ENCODE measurements at places on chromosomes 1 and 21. TPM values are rescaled to one million over a fixed set of nuclear protein-coding genes. Genes with fewer than 3 reads are reported as not detected.

FAM72B gene
- 25.6 TPM for total RNA-seq

C8B gene
- not detected for total RNA-seq

SH2D1B gene
- total RNA-seq: not detected

MFAP2 gene
- total RNA-seq: not detected

DNA sequence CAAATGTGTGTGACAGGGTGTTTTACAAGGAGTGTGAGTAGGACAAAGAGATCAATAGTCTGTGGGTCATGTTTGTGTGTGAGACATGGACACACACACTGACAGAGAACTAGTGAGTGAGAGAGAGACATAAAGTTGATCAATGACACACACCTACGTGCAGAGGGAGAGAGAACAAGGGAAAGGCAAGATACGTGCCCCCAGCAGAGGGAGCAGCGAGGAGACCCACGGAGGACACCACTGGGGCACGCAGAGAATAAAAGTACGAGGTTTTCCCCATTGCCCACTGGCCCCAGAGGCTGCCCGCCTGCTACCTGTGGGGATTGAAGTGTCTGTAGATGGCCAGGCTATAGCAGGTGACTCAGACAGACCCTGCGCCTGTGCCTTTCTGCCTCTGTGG is 130.2 kb upstream of the CSF3R start:
- DNase-seq: no peak

DNA sequence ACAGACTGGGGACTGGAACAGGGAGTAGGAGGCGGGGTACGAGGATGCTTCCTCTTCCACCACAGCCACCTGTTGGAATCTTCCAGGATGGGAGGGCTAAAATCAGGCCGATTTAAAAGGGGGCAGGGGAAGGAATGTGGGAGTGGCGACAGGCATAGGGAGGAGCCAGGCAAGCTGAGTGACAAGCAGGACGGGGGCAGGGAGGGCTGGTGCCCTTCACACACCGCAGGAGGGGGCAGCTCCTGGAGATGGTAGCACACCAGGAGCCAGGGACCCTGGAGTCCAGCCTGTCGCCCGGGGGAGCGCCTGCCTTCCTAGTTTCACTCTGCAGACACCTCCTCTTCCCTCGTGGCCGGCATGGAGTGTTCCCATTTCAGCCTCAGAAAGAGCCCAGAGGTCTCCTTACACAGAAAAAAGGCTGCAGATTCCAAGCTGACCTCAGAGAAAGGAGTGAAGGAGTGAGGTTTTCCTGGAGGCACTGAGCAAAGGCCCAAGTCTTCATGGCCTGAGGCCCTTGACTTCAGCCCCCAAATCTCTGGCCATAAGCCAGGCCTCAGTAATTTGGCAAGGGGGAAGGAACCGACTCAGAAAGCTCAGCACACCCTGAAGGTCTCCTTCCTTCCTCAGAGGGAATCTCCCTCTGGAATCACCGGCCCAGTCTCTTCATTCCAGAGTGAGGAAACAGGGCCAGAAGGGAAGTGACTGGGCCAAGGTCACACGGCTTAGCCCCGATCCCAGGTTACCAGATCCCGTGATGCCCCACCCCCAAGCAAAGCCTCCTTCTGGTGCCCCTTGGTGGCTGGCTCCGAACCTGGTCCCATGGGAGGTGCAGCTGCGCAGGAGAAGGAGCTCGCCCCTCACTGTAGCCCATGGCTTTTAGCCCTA is 8.1 kb downstream of the BLACAT1 start:
- DNase-seq: no peak

DNA sequence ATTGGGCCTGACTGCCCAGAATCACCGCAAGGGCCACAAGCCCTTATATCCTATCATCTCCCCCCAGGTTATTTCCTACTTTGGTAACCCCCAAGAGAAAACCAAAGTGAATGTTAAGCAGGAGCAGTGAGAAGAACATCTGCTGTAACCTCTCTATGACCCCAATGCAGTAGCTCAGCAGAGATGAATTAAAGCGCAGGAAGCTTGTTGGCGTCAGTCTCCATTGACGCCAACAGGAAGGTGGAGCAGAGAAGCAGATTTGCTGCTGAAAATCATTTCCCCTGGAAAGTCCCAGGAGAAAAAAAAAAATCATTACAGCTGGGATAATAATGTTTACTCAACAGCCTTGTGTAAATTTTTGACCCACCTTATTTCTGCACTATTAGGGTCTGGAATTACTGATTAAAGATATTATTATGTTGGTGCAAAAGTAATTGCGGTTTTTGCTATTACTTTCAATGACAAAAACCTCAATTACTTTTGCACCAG is 33.2 kb upstream of the FAM163A start:
- no peak for DNase-seq

DNA sequence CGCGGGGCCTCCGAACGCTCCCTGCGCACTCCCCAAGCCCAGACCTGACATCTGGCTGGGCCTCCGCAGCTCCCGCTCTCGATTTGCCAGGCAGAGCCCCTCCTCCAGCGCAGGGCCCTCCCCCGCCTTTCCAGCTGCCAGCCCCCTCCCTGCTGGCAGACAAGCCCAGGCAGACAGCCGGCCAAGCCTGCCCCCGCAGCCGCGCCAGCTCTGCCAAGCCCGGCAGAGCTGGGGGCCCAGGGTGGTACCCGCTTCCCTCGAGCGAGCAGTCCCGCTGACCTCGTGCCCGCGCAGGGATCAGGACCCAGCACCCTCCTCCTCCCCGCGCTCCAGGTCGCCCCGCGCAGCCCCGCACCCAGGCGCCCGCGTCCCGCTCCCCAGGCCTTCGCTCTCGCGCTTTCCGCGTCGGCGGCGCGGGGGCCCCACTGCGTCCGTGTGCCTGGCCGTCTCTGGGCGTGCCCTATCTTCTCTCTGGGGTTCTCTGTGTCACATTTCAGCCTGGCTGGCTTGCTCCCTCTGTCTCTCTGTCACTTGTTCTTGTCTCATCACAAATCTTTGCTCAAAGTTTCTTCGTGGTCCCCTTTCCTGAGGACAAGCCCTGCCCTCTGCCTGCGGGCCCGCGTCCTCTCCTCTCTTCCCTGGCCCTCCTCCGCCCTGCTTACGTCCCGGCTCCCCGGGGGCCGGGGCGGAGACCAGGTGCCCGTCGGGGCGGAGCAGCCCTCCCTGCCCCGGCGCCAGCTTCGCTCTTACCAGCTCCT is 580 bp downstream of the INKA2 start:
- peak; percentile 51 for DNase-seq

DNA sequence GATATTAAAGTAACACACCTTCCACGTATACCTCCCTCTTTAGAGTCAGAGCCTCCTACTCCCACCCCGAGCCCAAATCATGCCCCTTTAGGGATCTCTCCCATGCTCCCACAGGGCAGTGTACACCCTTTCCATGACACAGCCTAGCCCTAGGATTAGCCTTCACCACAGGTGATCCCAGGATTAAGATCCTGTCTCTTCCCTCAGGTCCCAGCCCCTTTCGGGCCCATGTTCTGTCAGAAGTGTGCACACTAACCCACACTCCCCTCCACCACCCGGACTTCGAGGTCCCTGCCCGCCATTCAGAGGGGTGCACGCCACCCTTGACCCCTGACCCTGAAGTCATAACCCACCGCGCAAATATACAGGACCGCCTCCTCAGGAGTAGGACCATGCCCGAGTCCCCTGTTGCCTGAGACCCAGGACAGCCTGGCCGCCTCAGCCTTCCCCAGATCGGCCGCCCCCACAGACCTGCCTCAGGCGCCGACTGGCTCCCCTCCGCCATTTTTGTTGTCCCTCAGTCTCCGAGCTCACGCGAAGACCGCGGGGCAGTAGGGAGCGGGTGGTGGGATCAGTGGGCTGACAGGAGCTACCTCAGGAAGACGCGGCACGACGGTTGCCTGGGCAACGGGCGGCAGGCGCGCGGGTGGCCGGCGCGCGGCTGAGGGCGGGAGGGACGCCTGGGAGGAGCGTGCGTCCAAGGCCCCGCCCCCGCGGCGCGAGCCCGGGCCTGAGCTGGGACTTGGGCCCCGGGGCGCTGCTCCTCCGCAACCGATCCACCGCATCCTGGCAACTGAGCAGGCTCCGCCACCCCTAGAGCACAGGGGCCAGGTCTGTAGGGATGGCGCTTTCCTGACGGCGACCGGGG is at the start of gene AGBL4:
Gene AGBL4, minus strand, starts transcription at position 663 of the 868 bp plus-strand sequence.
- DNase-seq: no peak

DNA sequence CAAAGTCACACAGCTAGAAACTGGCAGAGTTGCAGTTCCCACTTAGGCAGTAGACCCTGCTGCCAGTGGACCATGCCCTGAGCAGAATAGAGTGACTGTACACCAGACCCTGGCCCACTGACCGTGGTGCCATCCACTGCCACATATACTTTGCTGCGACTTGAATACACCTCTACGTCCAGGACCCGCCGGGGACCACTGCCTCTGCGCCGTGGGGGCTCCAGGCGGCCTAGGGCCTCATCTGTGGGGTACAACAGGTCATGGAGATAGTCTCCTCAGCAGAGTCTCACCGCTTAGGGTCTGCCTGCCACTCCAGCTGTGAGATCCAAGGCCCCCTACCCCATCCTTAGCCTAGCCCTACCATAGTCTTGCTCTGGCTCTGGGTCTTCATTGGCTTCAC is 1.6 kb downstream of the POMGNT1 start:
- DNase-seq: no peak

- no peak for DNase-seq
Observed at GRCh38 chr1:207013321-207014085, 19.1 kb downstream of the C1orf116 start.

DNA sequence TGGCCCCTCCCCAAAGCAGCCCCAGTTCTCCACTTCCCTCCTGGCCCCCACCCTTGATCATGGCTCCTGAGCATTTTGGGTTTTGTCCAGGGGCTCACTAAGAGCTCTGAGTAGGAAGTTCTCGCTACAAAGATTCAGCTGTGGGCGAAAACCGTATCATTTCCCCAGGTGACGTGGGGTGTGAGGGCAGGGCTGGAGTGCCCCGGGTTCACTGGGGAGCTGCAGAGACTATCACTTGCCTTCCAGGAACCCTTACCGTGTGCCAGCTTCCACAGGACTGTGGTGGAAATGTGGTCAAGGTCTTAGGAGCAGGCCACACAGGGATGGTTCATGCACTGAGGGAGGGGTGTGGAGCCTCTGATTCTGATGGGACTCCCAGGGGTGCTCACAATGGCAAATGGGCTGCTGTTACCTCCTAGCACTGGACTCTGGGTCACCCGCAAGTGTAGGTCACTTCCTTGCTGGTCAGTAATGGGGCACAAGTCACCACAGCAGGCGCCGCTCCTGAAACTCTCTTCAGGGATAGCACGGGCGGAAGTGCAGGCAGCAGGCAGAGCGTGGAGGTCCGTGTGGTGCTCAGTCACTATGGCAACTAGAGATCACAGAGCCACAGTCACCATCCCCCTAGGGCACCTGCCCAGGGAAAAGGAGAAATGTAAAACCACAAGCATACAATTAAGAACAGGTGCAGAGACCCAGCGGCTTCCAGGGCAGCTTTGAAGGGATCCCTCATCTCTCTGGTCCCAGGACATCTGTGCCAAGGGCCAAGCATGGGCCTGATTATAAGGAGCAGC is 35.4 kb downstream of the RSPH1 start:
- peak; percentile 63 for DNase-seq

DNA sequence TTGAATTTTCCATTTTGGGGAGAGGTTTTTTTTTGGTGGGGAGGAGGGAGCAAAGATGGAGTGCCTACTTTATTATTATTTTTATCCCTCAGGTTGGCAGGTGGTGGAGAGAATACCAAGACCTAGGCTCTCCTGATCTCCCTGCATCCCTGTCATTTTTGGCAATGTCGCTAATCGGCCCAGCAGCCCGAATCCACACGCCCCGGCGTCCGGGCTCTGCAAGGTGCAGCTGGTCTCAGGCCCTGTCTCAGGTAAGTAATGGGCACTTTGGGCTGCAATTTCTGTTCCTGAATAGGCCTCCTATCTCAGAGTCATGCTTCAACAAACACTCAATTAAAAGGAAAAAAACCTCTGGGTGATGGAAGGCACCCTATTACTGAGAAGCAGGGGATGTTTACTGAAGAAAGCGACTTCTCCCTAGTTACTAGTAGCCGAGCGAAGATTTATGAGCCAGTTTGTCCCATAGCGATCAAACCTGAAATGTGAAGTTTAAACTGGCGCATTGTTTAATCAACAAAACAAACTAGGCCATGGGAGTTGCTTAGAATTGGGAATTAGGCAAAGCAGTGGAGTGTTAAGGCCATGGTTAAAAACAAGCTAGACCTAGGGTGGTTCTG is 137.8 kb downstream of the RWDD3 start:
- no peak for DNase-seq

- no peak for DNase-seq
Observed at GRCh38 chr1:157622471-157622870, 24.6 kb upstream of the FCRL4 start.

DNA sequence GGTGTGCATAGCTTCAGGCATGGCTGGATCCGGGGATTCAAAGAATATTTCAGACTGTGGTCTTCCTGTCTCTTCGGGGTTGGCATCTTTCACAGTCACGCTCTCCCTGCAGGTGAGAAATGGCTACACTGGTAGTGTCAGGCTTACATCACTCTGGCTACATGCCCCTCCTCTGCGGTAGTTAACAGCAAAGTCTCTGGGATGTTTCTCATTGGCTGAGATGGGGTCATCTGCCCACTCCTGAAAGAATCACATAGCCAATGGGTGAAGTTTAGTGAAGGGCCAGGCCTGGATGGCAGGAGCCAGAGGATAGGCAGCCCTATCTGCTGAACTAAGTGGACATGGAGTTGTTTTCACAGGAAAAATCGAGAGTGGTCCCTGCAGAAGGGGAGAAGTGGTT is 356.5 kb downstream of the MATN1 start:
- no peak for DNase-seq

- no peak for DNase-seq
Observed at GRCh38 chr1:59004755-59005154, 220.9 kb upstream of the JUN start.

DNA sequence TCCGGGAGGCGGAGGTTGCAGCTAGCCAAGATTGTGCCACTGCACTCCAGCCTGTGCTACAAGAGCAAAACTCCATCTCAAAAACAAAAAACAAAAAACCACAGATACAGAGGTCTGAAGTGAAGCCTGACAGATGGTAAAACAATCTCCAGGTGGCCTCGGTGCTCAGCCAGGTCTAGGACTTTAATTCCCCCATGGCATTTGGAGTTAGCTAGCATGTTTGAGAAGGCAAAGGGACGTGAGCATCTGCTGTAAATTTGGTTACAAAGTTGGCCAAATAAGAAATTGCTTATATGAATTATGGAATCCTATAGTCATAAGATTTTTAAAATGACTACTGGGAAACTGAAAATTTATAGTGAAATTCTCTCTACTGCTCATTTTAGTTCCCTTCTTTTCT is 98.3 kb upstream of the FMN2 start:
- DNase-seq: no peak

DNA sequence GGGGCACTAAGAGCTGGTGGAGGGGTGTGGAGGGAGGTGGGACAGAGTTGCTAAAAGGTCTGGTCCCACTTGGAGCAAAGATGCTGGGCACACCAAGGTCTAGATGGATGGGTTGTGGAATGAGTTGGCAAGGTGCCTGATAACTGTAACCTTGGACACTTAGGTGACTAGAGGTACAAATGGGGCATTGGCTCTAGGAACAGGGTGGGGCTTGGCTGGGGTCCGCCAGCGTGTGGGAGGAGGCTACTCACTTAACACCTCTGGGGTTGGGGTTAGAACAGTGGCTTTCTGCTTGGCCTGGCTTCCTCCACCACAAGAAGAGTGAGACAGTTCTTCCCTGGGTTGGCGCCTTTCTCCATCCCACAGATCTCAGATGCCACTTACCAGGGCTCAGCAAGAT is 17.2 kb downstream of the KCNA2 start:
- DNase-seq: no peak

- no peak for DNase-seq
Observed at GRCh38 chr1:18149027-18149641, 41.5 kb downstream of the IGSF21 start.

All from activated CD4-positive, alpha-beta T cell treated with anti-CD3 and anti-CD28 coated beads, Interleukin-2, amount 10 ng/mL, durations not matched to agents 7 days and 5 days (primary cell).